Right lung (tissue), 10 donors: ENCODE measurements at places on chromosomes 5 and 9. TPM values are rescaled to one million over a fixed set of nuclear protein-coding genes. Genes with fewer than 3 reads are reported as not detected.

Gene MSMP
- polyA plus RNA-seq = not detected

Gene AQP7
- 5.2 TPM for polyA plus RNA-seq

Gene POU5F2
- polyA plus RNA-seq = 0.06 TPM

Gene SH3RF2
- polyA plus RNA-seq = 0.44 TPM

Gene RGS7BP
- polyA plus RNA-seq = 10.6 TPM

Gene DCTN4
- polyA plus RNA-seq = 69.8 TPM

Gene CCL21
- 149 TPM for polyA plus RNA-seq
